Right renal pelvis (tissue), 4 donors: ENCODE measurements at places on chromosomes 4 and X. TPM values are rescaled to one million over a fixed set of nuclear protein-coding genes. Genes with fewer than 3 reads are reported as not detected.

- no peak for DNase-seq
Measured at GRCh38 chr4:34157547-34157946, 2086.8 kb downstream of the ARAP2 start.

- no peak for DNase-seq
Measured at GRCh38 chrX:47047989-47048388, 30.3 kb upstream of the RGN start.

GRCh38 chrX:123475068-123475724, 257.7 kb downstream of the THOC2 start:
- DNase-seq: no peak

- DNase-seq: no peak
Measured at GRCh38 chr4:189787216-189788031, 153.2 kb upstream of the FRG1 start.

DNA sequence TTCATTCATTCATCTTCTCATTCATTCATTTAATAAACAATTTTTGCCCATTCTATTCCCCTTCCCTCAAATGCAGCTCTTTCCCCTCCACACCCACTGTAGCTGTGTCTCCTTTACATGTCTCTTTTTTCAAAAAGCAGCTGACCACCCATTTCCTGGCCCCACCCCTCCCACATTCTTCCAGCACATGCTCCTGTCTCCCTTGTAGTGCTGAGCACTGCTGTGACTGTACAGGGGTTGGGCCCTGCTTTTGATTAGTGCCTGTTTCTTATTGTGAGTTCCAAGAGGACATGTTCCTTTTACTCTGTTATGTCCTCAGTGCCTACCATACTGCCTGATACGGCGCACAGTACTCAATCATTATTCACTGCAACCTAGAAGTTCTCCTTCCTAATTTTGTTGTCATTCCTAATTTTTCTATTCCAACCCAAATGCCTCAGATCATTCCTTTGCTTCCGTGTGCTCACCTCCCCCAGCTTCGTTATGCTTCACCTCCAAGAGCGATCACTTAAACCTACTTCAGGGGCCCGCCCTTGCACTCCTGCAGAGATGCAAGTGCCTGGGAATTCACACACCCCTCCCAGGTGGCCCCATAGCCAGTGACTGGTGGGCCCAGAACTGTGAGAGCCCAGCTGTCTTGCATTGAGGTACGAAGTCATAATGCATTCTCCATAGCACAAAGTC, 152.2 kb downstream of the STK32B start:
- DNase-seq: no peak

GRCh38 chr4:5747738-5748375, 36.9 kb downstream of the EVC start:
- DNase-seq: no peak

GRCh38 chrX:24672701-24673190, 21.0 kb upstream of the POLA1 start:
- DNase-seq: no peak

DNA sequence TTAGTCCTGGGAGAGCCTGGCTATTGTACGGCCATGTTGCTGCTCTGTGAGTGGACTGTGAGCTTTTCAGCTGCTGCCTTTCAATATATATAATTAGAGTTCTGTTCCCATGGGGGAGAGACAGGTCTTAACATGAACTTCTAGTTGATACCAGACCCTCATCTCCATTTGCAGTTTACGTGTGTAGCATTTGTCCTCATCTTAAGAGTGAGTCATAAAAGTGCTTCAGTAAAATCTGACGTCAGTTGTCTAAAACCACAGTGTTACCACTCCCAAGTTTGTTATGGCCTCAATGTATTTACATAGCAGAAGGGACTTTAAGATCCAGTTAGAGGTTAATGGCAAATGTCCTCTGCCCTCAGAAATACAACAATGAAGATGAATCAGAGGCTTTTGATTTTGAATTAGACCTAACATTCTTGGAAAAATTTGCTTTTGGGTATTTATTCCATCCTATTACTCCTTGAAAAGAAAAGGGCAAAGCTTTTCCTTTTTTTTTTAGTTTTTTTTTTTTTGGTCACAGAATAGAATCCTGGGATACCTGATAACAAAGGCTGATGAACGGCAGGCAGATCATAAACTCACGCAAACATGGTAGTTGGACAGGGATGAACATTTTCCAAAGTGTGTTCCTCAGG, 38.6 kb downstream of the PHOX2B start:
- no peak for DNase-seq

- no peak for DNase-seq
Measured at GRCh38 chr4:169811476-169811875, 53.7 kb upstream of the HPF1 start.

DNA sequence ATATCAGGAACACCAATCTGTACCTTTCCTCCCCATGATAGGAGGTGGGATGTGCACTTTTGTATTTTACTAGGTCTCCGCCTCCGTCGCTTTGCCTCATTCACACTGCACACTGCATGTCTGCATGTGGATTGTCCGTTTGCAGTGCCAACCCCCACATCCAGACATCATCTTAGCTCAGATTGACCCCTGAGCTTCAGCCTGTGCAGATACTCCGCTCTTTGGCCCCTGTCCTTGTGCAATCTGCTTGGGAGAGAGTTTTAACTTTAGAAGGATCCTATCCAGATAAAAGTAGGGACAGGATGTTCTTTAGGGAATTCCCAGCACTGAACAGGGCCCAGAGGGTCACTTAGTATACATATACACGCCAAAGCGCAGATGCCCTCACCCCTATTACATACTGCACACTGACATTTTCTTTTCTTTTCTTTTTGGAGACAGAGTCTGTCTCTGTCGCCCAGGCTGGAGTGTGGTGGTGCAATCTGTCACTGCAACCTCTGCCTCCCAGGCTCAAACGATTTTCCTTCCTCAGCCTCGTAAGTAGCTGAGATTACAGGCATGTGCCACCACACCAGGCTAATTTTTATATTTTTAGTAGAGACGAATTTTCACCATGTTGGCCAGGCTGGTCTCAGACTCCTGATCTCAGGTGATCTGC, 43.3 kb upstream of the FBXW7 start:
- no peak for DNase-seq

GRCh38 chr4:53121264-53121865, 244.5 kb downstream of the SCFD2 start:
- DNase-seq: no peak

- no peak for DNase-seq
Measured at GRCh38 chr4:47733302-47734175, 104.3 kb downstream of the CORIN start.

DNA sequence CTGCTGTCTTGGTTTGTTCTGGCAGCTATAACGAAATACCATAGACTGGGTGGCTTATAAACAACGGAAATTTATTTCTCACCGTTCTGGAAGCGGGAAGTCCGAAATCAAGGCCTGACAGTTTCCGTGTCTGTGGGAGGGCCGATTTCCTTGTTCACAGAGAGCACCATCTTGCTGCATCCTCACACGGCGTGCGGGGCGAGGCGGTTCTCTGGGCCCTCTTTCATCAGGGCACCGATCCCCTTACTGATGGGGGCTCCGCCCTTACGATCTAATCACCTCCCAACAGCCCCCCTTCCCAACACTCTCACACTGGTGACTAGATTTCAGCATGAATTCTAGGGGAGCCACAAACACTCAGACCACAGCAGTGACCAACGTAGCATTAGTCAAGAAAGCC, 578.3 kb upstream of the FAT1 start:
- no peak for DNase-seq

DNA sequence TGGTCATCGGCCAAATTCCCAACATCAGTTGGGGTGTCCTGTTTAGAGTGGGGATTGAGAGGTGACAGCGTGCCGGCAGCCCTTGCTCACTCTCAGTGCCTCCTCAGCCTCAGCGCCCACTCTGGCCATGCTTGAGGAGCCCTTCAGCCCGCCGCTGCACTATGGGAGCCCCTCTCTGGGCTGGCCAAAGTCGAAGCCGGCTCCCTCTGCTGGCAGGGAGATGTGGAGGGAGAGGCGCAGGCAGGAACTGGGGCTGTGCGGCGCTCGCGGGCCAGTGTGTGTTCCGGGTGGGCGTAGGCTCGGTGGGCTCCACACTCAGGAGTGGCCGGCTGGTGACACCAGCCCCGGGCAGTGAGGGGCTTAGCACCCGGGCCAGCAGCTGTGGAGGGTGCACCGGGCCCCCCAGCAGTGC, 7.1 kb upstream of the CENPU start:
- no peak for DNase-seq

GRCh38 chr4:135269125-135269890, 1067.7 kb upstream of the PABPC4L start:
- no peak for DNase-seq

DNA sequence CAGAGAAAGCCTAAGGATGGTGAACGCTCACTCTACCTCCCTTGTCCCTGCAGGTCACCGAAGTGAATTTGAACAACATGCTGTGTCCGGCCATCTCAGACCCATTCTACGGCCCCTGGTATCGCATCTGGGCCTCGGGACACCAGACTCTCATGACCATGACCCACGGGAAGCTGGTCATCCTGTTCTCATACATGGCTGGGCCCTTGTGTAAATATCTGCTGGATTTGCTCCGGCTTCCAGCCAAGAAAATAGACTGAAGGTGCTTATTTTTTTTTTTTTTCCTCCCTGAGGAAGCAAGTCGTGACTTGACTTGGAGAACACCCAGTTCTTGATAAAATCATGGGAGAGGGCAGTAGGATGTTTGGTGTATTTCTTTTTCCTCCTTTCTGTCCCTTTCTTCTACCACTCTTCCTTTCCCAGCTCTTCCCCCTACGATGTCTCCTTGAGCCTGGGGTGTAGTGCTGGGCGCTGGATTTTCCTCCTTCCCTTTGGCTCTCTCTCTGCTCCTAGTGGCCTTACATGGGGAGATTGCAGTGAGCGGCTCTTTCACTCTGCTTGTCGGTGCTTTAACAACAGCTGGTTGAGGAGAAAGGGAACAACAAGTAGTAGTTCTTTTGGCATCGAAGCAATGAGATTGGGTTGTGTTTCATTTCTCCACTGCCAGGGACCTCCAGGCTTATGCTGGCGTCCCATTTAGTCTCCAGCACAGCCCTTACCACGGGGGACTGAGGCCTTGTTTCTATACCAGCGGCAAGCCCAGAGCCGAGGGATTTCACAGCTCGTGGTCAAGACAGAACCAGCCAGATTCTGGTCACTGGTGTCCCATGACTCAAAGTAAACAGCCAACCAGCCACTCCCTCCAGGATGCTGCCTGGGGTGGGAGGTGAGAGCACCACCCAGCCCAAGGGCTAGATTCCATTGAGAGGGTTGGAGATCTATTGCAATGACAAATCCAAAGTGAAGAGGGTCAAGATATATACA, 144.4 kb downstream of the AMMECR1 start:
- no peak for DNase-seq

DNA sequence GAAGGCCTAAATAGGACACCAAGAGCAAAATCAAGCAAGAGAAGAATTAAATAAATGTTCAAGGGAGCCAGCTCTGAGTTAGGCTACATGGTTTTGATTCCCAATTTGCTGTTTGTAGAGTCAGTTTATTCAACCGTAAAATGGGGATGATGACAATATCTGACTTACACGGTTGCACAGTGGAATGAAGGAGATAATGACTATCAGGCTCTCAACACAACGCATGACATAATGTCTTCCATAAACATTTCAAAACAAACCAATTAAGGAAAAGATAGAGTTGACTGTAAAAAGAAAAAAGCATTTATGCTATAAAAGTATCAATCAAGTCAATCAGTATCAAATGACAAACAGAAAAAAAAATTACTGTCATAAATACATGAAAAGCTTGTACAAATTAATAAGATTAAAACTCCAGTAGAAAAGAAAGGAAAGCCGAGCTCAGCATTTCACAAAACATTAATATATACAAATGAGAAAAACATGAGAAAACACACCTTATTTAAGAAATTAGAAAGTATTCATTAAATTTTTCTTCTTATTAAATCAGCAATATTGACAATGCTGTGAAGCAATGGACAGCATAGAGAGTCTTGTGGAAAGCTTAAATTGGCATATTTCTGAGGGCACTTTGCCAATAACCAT, 179.0 kb downstream of the SCFD2 start:
- no peak for DNase-seq

DNA sequence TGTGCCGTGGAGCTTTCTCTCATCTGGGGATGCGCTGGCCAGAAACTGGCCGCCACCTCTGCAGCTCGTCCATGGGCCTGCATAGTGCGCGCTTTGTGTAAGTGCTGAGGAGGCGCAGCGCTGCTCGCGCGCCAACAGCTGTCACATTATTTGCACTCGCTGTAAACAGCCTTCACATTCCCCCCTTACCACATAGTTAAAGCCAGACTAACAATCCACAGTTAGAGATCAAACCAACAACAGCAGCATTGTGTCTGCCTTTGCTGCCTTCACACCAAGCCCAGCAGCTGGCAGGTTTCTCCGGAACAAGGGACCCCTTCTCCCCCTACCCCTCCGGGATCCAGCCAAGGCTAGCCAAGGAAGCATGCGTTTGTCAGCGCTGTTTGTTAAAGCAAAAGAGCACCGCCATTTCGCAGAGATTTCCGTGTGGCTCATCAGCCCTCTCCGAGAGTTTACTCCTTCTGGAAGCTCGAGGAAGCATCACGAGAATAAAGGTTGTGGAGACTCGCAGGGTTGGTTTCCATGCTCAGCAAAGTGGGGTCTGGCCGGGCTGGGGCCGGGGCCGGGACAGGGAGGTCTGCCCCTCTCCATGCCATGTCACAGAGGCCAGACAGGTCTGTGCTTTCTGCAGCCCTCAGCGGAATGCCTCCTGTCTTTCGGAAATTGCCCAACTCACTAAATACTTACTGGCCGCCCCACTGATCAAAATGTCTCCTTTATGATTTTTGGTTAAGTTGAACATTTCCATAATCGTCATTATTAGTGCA, 11.0 kb downstream of the BCOR start:
- no peak for DNase-seq

Gene CYBB
- polyA plus RNA-seq: 11.8 TPM

Gene HAND2
- not detected for polyA plus RNA-seq

Gene CSAG2
- polyA plus RNA-seq: not detected

Gene GATA1
- 1.0 TPM for polyA plus RNA-seq

Gene AFF2
- 5.9 TPM for polyA plus RNA-seq

Gene NPNT
- 203 TPM for polyA plus RNA-seq

Gene LYAR
- 19.0 TPM for polyA plus RNA-seq
